HEK293T (cell line): ENCODE measurements at places on chromosomes 11 and 22.
A peak's percentile ranks its signal among the peaks of the same experiment; 100 is the strongest.

DNA sequence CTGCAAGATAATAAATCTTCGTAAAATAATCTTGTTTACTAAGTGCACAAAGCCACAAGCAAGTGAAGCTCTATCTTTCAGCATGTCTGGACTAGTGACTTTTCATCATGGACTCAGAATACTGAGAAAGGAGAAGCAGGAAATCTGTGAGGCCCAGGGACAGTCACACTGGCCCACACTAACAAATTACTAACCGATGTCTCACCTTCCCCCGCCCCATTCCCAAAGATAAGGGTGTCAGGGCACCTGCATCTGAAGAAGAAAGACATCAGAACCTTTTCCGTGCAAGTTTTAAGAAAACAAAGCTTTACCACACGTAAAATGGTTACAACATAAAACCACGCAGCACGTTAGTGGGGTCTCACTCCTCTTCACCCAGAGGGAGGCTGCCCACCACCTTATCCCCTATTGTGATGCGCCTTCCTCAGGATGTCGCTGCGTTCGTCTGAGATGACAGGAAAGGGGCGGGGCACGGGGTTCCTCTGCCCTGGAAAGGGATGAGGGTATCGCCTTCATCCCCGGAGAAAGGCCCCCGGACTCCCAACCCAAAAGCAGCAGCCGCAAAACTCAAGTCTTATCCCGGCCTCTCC lies 616 bp downstream of the BTBD10 start:
- peak; percentile 58 for DNase-seq

DNA sequence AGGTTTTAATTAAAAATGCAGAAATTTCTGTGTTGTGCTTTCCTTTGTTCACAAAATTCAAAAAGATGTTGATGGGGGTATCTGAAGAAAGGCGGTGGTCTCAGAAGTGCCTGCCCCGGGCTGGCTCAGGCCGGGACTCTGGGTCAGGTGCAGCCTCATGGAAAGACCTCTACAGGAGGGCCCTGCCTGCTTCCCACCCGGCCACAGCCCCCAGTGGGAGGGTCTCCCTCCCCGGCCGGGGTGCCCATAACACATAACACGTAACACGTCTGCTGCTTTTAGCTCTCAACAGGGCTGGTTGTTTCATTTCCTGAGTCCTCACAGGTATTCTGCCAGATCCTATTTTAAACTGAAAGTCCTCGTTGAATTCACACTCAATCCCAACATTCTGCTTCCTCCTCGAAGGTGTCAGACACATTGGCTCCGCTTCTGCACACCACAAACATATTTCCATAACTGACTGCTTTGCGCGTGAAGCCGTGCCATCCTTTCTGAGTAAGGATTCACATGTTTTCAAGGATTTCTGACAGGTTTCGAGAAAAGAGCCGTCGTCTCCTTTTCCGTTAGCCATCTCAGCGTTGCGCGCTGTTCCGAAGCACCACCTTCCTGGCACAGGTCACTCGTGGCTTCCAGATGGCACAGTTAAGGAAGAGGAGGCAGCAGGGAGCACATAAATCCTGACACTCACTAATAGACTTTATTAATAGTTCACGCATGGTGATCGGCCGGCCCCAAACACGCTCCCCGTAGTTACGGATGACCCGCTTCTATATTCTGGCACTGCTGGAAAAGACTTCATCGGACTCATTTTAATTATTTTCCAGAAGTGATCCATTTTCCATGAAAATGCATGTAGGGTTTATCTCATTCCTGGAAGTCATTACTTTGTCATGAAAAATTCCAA lies 569.3 kb downstream of the BRD1 start:
- DNase-seq = no peak

DNA sequence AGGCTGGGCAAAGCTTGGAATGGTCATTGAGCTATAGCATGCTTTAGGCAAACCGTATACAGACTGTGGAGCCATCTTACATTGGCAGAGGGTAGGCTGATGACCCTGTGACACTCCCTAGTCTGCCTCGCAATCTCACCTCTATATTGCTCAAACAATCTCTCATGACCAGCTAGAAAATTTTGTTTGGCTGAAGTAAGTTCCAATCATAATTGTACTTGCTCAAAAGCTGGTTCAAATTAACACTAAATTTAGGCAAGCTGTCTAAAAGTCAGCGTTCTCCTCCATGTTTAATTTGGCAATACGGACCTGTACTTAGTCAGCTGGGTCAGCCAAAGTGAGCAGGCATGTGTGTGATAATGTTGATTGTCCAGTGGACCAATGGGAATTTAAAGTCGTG lies 133.0 kb downstream of the SWAP70 start:
- DNase-seq = no peak

DNA sequence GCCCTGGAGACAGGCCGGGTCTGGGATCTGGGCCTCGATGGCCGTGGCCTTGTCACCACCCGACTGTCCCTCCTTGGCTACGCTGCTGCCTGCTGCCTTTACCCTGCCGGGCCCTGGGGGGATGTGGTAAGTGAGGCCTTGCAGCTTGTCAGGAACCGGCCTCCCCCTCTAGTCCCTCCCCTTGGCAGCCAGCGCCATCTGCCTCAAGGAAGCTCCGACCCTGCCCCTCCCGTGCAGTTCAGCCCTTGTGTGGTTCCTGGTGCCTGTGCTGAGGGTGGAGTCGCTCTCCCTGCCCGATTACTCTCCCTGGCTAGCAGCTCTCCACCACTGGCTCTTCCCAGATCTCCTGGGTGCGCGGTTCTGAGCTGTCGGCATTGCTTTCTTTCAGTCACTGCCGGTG lies 33.7 kb downstream of the CTTN start:
- DNase-seq = no peak

DNA sequence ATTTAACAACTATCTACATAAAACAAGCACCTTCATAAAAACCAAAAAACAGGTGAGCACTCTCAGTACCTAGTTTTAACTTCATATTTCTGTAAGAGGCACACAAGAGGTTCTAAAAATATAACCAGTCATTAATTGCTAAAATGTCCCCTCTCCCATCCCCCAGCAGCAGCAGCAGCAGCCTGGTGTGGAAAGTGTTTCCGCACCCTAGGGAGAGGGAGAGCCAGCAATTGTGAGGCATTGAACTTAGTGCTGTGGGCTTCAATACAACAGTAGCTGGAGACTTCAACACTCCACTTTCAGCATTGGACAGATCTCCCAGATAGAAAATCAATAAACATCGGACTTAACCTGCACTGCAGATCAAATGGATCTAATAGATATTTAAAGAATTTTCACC lies 1158.5 kb downstream of the JRKL start:
- DNase-seq = no peak

GRCh38 chr11:31956310-31956709 lies 134.6 kb upstream of the RCN1 start:
- no peak for DNase-seq

- DNase-seq = peak; percentile 43
Observed at GRCh38 chr11:36131721-36132397, 157.4 kb downstream of the COMMD9 start.

DNA sequence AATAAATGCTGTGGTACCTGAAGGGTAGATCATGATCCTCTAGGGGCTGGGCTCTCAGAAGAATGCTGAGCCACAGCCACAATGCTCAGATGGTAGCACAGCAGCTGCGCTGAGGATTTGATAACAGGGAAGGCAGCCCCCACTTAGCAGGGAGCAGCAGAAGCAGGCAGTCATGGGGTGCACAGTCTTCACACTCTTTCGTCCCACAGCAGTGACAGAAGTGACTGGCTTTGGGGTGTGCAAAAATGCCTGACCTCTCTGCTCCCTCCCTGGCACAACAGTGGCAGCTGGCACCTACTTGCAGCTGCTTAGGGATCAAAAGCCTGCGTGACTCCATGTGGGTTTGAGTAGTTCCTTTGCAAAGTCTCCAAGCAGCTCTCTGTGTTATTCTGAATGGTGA lies 1349.8 kb upstream of the RAG2 start:
- DNase-seq = no peak

DNA sequence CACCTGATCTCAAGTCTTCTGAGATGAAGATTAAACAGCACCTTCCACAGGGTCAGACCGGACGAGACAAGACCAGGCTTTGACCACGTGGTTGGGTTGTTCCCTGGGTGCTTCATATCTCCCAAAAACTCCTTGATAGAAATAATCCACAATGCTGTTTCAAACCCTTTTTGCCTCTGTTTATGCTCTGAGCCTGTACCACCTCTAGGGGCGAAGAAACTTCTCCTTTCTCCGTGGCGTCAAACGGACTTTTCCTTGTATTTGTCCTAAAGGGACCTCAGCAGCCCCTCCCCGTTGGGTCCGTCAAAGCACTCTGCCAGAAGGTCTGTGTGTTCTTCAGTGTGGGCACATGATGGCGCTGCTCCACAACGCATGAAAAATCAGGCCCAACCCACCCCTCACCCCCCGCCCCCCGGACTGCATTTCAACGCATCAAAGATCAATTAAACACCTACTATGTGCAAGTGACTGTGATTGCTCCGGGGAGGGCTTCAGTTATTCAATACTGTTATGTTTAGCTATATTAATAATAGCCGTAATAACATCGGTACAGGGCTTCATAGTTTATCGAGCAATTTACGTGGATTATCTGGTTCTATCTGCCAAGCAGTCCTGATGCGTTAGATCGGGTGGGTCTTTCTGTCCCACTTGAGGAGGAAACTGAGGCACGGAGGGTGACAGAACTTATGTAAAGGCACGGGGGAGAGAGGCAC lies 17.3 kb upstream of the EIF3D start:
- peak; percentile 91 for DNase-seq

DNA sequence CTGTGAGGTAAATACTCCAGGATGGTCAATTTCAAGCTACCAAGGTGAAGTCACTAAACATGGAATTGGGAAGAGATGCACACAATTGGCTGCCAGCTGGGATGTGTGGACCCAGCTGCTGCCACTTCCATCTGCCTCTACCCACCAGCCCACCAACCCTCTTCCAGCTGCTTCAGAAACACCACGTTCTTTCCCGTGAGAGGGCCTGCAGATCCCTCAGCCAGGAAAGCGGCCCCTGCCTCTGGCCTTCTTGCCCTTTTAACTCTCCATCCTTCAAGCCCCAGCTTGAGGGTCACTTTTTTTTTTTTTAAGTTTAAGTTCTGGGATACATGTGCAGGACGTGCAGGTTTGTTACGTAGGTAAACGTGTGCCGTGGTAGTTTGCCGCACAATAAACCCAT lies 20.0 kb downstream of the PRG3 start:
- no peak for DNase-seq

- no peak for DNase-seq
Observed at GRCh38 chr11:59199546-59200422, 12.9 kb downstream of the MPEG1 start.

DNA sequence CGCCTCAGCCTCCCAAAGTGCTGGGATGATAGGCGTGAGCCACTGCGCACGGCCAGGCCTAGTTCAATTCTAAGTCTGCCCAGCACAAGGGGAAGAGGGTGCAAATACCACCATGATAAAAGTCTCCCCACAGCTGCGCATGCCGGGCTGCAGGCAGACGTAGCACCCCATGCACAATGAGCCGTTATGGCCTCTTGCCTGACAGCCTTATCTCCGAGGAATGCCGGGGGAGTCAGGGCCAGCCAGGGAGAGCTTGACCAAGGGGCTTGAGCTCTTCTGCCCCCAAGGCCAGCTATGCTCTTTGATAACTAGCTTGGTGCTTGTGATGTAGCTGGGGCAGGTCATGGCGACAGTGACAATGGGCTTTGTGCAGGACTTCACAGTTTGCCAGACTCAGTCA lies 13.7 kb upstream of the SCUBE1 start:
- DNase-seq = no peak

DNA sequence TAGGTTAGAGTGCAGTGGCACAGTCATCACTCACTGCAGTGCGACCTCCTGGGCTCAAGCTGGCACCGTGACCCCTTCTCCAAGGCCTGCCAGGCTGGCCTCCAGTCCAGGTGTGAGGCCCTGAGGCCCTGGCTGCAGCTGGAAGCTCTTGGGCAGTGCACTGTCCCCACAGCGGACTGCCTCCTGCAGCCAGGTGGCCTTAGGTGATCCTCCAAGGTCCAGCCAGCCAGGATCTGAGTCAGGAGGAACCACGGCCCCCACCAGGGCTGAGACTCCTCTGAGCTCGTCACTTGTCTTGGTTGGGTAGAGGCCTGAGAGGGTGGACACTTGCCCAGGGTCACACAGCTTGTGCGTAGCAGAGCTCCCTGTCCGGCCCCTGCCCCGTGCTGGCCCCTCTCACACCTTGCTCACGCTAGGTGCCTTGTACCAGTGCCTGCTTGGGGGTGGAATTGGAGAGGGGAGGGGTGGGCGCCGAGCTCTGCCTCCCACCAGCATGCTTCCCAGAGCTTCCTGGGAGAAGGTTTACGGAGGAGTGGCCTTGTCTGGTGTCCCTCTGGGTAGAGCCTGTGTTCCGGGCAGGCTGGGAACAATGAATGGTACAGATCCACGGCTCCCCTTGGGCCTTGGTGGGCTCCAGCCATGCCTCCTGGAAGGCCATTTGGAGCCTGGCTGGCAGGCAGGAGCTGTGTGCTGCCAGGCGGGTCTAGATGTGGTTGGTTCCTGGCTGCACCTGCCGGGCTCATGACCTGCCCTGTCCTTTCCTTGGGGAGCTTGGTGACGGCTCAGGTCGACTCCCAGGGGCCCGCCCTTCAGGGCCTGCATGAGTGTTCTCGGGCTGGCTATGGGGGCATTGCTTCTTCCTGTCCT lies 20.6 kb downstream of the KCNQ1 start:
- no peak for DNase-seq

- no peak for DNase-seq
Observed at GRCh38 chr11:131136486-131136885, 220.2 kb upstream of the SNX19 start.

- DNase-seq = no peak
Observed at GRCh38 chr22:20773793-20774212, at the start of gene SERPIND1. Gene SERPIND1 (plus strand): TSS chr22:20774113. CDS start chr22:20779313, 5,200 bp downstream.

DNA sequence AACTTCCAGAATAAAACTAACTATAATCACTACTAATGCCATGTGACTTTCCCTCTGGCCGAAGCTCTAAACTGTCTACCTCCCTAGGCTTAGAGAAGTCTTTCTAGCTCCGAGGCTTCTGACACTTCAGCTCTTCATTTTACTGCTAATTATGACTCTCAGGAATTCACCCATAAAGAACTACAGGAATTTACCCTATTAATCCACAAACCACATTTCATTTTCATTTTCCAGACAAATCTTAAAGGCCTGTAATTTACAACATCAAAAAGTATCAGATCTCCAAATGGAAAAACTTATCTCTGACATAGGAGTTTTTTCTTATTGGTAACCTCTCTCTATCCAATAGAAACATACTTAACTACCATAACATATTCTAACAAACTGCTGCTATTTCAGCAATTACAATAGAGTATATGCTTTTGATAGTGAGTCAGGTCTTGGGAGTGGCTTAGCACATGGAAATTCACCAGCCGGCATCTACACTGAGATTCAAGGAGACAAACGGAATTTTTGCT lies 33.4 kb downstream of the MRTFA start:
- DNase-seq = no peak

DNA sequence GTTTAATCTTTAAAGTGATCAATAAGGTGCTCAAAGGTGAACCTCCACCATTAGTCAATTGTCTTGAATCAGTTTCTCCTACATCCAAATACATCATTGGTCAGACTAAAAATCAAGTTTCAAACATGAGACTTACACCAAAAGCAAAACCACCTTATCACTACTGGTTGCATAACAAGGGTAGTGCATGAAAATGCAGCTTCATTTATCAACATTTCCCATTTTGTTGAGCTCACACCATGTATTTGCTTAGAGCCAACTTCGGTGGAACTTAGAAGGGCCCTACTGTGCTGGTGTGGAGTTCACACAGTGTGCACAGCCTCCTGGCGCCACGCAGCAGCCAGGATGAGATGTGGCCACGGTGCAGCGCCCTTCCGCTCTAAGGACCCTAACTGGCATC lies 23.1 kb upstream of the PHLDA2 start:
- no peak for DNase-seq
